ENCODE measurements at places on chromosomes 2 and 18. TPM values are rescaled to one million over a fixed set of nuclear protein-coding genes. Genes with fewer than 3 reads are reported as not detected.
A peak's percentile ranks its signal among the peaks of the same experiment; 100 is the strongest.

Gene PLEKHH2
- polyA plus RNA-seq, result 1.6 TPM

Gene QPCT
- polyA plus RNA-seq, result 1.9 TPM

Gene GCG
- polyA plus RNA-seq, result 12.7 TPM

Gene PUM2
- polyA plus RNA-seq, result 31.8 TPM

DNA sequence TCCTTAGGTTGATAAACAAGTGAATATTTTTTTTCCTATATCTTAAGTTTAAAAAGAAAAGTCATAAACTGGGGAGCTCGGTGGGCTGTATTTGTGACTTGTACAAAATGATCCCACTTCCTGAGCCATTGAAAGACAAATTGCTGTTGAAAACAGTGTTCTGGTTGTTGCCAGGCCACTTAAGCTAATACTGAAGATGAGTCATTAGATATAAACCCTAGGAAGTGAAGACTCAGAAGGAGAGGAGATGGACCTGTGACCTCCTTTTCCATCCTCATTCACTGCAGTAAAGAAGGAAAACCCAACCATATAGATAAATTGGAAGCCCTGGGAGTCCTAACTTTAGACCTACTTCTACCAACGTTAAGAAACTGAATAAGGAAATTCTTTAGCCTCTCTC, 46.2 kb upstream of the SERPINE2 start:
- DNase-seq, result no peak

- DNase-seq, result no peak
Observed at GRCh38 chr2:97646977-97647376, 1.1 kb downstream of the COX5B start.

- DNase-seq, result no peak
Observed at GRCh38 chr2:62185475-62186155, 10.3 kb upstream of the B3GNT2 start.

DNA sequence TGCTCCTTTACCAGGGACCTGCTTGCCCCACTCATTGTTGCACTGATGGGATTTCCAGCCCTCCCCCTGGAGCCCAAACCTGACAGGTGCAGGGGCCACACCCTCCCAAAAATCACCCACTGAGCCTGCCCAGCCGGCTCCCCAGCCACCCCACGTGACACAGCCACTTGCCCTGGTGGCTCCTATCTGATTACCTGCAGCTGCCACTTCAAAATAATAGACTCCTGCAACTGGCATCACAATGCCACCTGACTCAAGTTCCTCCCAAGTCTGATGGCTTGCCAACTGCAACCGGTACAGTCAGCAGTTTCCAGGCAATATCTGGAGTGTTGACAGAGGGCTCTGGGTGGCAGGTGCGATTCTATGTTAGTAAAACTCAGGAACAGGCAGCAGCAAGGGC, 66.2 kb downstream of the CRACDL start:
- peak; percentile 63 for DNase-seq

DNA sequence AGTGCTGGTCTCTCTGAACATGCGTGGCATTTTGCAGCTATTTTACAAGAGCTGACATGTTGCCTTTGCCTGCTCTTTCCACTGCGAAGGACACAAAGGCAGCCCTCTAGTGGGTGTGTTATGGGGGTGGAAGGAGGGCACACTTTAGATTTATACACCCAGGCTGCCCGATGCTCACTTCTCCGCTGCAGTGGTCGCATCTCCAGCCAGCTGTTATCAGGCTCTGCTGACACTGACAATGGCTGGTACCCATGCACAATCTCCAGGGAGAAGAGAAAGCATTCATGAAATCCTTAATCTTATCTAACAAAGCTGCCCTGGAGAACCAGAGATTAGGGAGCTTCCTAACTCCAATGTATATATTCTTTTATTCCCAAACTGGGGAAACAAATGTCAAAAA, 113.5 kb downstream of the EPHA4 start:
- DNase-seq, result no peak

- no peak for DNase-seq
Observed at GRCh38 chr2:231546014-231546715, 15.9 kb upstream of the NMUR1 start.

GRCh38 chr2:240508832-240509545, 48.8 kb downstream of the ANKMY1 start:
- DNase-seq, result no peak

GRCh38 chr2:169977530-169977929, 150.3 kb downstream of the UBR3 start:
- DNase-seq, result no peak

DNA sequence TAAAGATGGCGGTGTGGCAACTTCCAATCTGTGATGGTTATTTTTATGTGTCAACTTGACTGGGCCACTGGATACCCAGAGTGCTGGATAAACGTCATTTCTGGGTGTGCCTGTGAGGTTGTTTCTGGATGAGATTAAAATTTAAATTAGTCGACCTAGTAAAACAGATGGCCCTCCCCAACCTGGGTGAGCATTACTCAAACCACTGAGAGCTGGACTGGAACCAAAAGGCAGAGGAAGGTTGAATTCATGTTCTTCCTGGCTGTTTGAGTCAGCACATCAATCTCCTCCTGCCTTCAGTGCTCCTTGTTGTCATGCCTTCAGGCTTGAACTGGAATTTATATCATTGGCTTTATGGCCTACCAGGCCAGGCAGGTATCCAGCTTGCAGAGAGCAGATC, 190.8 kb upstream of the RGPD4 start:
- DNase-seq, result no peak

GRCh38 chr2:241008711-241009121, 10.3 kb downstream of the SNED1 start:
- no peak for DNase-seq

- no peak for DNase-seq
Observed at GRCh38 chr2:75408771-75409170, 152.0 kb downstream of the EVA1A start.

DNA sequence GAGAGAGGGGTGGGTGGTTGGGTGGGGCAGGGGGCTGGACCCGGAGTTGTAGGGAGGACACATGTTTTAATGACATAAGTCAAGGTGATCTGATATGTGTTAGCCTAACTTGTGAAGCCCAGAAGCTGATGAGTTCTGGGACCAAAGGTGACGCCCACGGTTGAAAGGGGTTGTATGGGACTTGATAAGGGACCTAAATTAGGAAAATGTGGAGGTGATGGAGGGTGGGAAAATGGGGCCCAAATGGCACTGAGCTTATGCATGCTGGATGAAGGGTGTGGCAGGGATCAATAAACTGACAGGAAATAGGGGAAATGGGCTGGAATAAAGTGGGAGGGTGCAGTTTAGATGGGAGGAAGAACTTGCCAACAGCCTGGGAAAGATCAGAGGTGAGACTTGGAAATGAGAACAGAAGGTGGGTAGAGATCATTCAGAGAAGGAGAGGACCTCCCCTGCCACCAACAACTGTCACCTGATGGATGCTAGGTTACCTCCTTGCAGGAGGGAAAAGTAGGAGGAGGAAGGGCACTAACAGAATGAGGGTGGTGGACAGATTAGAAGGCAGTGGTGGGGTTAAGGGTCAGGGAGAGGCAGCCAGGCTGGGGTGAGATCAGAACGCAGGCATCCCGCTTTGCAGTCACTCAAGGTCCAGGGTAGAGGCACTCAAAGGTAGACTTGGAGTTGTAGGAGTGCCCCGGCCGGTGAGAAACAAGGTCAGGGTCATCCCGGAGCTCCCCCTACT, 15.3 kb downstream of the WNT10A start:
- no peak for DNase-seq

DNA sequence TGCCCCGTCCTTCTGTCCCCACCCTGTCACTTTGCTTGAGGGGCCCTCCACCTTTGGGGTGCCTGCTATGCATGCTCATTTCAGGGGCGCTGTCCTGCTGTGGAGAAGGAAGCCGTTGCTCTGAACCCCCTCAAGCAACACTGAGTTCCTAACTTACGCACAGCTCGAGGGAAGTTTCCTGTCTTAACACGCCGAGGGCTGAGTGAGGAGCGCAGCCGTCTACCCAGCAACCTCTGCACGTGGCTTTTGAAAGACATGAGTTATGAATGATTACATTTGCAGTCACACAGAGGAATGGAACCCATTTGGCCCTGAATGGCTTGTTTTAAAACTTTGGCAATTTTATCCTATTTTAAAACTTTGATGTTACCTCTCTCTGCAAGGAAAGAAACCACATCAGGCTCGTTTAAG, 14.0 kb downstream of the RAMP1 start:
- DNase-seq, result no peak

All from small intestine (tissue), 16 donors.